ENCODE measurements at places on chromosomes 2 and 18.

DNA sequence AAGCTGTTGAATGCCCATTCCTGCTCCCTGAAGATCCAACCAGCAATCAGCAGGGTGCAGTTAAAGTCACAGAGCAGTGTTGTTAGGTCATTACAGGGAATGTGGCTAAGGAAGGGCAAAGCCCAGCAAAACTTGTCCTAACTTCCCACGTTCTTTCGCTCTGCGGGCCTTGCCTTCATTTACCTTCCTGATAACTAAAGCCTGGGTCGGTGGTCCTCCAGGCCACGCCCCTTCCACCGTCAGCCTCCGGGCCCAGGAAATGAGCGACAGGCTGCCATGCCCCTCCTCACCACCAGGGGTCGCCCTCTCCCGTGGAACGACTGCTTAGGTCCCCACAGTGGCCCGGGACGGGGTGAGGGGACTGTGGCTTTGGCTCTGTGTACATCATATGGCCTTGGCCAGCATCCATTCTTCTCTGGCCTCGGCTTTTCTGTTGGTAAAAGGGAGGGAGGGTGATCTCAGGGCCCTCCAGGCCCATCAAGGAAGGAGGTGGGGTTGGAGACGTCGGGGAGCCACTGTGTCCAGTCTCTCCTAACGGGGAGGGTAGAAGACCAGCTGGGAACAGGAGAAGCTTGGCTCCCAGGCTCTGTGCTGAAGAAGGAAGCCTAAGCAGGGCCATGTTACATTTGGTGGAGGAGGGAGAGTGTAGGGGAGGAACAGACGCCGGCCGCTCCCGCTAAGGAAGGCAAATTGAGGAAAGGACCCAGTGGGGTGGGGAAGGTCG lies 2.2 kb downstream of the SH2D6 start:
- peak overlapping the region; percentile 96 for H3K27ac ChIP-seq
- peaks cover 30% of the 10 kb centered on the region for H3K4me1 ChIP-seq
- peak; percentile 38 for DNase-seq
- peak overlapping the region; percentile 19 for H3K4me3 ChIP-seq

DNA sequence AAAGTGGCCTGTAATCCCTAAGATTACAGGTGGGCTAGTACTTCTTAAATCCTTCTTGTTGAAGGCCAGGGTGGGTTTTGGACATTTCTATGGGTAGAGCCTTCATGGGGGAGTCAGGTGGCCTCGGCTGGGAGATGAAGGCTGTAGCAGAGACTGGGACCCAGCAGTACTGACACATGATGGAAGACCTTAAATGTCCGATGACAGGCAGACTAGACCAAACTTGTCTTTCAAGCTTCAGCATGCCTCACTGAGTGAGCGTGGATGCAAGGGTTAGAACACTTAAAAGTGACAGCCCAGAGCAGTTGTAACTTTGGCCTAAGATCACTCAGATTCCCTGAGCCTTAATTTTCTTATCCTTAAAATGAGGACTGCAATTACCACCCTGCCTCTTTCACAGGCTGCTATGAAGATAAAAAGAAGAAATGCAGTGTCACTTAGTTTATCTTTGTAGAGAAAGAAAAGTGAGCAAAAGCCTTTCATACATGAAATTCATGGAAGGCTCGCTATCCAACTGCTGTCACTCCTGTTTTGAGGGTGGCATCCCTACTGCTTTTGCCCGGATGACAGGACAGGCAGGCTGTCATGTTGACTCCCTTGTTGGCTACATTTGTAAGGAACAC lies 19.5 kb downstream of the PLEK start:
- no peak overlapping the region for H3K27ac ChIP-seq
- H3K27me3 ChIP-seq: no peaks in the 10 kb centered on the region
- no peak for DNase-seq
- no peaks in the 10 kb centered on the region for H3K36me3 ChIP-seq

GRCh38 chr2:98869272-98869641 lies 66.8 kb downstream of the CRACDL start:
- H3K4me3 ChIP-seq: peak overlapping the region; percentile 41
- H3K27me3 ChIP-seq: no peaks in the 10 kb centered on the region
- peak overlapping the region; percentile 87 for H3K27ac ChIP-seq
- DNase-seq: no peak
- H3K4me1 ChIP-seq: peaks cover 11% of the 10 kb centered on the region
- no peaks in the 10 kb centered on the region for H3K36me3 ChIP-seq

- H3K27ac ChIP-seq: no peak overlapping the region
- no peak for DNase-seq
- no peaks in the 10 kb centered on the region for H3K27me3 ChIP-seq
Observed at GRCh38 chr2:127565261-127566138, 30.0 kb downstream of the MYO7B start.

DNA sequence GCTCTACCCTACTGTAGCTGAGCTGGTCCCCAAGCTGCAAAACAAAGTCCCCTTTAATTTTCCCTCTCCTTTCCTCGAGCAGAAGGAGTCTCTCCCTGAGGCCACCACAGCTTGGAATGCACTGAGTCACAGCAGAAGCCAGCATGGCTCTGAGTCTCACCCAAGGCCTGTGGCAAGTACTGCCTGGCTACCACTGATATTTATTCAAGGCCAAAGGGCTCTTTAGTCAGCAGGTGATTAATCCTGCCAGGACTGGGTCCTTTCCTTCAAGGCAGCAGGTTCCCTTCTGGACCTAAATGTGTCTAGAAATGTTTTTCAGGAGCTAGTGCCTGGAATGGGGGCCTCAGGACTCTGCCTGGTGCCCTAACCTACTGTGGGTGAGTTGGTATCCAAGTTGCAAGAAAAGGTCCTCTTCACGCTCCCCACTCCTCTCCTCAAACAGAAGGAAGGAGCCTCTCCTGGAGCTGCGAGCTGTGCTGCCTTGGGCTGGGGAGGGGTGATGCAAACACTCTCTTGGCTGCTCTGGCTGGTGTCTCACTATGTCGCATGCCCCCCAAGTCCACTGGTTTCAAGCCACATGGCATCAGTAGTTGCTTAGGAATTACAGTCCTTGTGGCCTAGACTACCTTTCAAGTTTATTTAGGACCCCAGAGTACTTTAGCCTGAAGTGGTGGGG lies 53.4 kb downstream of the CD28 start:
- no peak overlapping the region for H3K4me3 ChIP-seq
- no peaks in the 10 kb centered on the region for H3K4me1 ChIP-seq
- no peaks in the 10 kb centered on the region for H3K36me3 ChIP-seq
- H3K27ac ChIP-seq: no peak overlapping the region

DNA sequence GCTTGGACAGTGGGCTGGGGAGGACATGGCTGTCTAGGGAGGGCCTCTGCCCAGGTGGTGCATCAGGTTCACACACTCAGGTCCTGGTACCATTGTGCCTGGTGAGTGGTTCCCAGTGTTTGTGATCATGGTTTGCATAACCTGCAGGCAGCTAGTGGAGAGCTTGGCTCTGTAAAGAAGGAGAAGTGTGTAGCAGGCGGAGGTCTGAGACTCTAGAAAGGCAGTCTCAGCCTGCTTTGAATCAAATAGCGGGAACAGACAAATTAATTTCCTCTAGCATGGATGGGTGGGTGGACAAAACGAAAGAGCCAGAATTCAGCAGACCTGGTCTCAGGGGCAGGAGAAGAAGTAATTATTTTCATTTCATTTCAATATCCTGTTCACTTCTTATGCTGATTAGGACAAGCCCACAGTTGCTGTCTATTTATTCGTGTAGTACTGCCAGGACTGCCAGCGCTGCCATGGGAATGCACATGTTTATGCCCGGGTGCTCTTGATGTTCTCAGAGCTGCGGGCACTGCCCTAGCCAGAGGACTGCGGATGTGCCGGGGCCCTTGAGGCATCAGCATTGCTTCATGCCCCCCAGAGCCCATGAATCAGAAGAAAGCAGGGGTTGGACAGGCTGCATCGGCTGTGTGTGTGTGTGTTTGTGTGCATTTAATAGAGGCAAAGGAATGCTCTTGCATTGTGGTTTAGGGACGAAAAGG lies 45.4 kb upstream of the DLX2 start:
- no peak for DNase-seq
- H3K27me3 ChIP-seq: no peaks in the 10 kb centered on the region
- no peaks in the 10 kb centered on the region for H3K36me3 ChIP-seq
- H3K27ac ChIP-seq: no peak overlapping the region
- H3K4me3 ChIP-seq: no peak overlapping the region

GRCh38 chr2:73700661-73701447 lies 36.3 kb downstream of the TPRKB start:
- peak overlapping the region; percentile 16 for H3K27ac ChIP-seq
- H3K27me3 ChIP-seq: no peaks in the 10 kb centered on the region
- no peak for DNase-seq

DNA sequence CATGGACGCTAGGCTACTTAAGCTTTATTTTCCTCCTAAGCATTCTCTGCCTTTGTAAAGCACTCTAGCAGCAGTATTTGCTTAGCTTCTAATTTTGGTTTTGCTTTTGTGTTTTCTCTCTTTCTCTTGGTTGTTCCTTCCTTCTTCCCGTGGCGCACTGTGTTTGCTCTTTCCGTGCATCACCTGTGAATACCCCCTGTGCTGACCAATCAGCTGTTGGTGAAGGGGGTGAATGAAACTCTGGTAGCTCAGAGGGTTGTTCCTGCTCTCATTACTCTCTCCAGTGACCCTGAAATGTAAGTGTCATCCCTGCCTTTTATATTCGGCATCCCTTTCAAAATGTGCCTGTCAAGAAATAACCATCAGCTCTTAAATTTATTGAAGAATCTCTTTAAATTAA lies 45.5 kb upstream of the TNFRSF11A start:
- H3K4me3 ChIP-seq: no peak overlapping the region
- peaks cover 3% of the 10 kb centered on the region for H3K4me1 ChIP-seq
- DNase-seq: no peak
- H3K27me3 ChIP-seq: no peaks in the 10 kb centered on the region
- H3K36me3 ChIP-seq: no peaks in the 10 kb centered on the region

DNA sequence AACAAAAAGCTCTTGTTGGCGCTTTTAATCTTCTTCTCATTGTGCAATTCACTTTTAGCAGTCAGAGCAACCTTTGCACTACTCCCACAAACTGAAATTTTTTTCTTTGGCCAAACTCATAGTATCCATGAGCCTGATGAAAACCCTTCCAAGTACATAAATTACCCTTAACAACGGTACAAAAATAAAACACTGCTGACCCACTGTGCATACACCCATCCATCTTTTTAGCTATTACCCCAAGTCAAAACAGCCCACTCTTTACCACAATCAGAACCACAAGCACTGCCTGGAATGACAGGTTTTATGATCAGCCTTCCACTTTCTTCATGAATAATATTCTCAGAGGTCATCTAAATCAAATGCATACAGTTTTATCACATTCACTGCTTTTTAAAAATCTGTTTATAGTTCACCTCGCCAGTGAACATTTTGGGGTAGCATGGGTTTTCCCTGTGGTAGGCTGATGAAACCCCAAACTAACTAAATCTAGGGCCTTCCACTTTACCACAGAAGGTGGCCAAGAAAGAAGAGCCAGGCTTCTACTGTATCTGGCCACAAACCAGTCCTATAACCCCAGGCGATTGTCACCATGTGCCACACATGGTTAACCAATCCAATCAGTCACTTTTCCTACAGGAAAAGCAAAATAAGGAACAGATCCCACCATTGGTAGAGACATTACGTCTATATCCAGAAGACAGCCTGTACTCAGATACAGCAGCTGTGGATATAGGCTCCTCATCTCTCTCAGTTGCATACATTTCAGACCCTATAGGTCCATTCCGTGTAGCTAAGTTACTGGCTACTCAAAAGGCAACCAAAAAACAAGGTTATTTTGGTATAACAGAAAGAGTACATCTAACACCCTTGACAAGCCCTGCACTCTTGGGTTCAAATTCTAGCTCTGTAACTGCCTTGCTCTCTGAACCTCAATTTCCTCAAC lies 171.3 kb downstream of the THADA start:
- H3K27ac ChIP-seq: peak overlapping the region; percentile 85
- no peak for DNase-seq
- H3K4me1 ChIP-seq: peaks cover 55% of the 10 kb centered on the region
- H3K36me3 ChIP-seq: no peaks in the 10 kb centered on the region
- H3K27me3 ChIP-seq: no peaks in the 10 kb centered on the region

DNA sequence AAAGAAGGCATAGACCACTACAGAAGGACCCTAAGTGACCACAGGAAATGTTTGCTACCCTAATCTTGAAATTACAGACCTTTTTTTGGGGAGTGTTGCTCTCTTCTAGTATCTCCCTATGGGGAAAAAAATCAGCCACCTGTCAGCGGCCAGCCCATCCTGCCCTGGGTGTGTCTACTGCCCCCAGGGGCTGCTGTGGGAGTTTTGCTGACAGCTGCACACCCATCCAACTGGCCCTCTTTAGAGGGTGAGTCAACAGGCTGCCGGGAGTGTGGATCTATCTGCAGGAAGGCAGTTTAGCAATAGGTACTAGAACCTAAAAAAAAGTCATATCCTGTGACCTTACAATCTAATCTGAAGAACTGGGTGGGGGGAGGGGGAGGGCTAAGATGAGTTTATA lies 796 bp upstream of the DYSF start:
- peaks cover 53% of the 10 kb centered on the region for H3K4me1 ChIP-seq
- no peak for DNase-seq
- H3K27me3 ChIP-seq: no peaks in the 10 kb centered on the region
- H3K36me3 ChIP-seq: no peaks in the 10 kb centered on the region
- H3K27ac ChIP-seq: peak overlapping the region; percentile 62

- no peak overlapping the region for H3K4me3 ChIP-seq
- H3K27ac ChIP-seq: peak overlapping the region; percentile 78
- no peaks in the 10 kb centered on the region for H3K36me3 ChIP-seq
- H3K27me3 ChIP-seq: no peaks in the 10 kb centered on the region
- no peak for DNase-seq
Observed at GRCh38 chr2:150522269-150522668, 34.8 kb upstream of the RND3 start.

Measured in esophagus squamous epithelium (tissue), 5 donors.